A549 treated with CpdA at 1 μM for 4 hours (cell line): ENCODE measurements at places on chromosomes 7 and 10. TPM values are rescaled to one million over a fixed set of nuclear protein-coding genes. Genes with fewer than 3 reads are reported as not detected.

FASTK gene
- total RNA-seq, result 58.0 to 84.2 TPM (median 76.7 TPM) in 5 replicates

CTTNBP2 gene
- 0.16 to 0.58 TPM (median 0.39 TPM) in 5 replicates for total RNA-seq

TMEM120A gene
- total RNA-seq, result 33.0 to 44.3 TPM (median 42.8 TPM) in 5 replicates

CRHR2 gene
- 0.03 TPM in 1 of 5 replicates, not detected in the others for total RNA-seq

MYO1G gene
- total RNA-seq, result 0.09 to 0.12 TPM (median 0.11 TPM) in 5 replicates

GNB2 gene
- 165 to 268 TPM (median 251 TPM) in 5 replicates for total RNA-seq

ELOVL3 gene
- total RNA-seq, result 0.21 to 0.50 TPM (median 0.37 TPM) in 5 replicates

HNRNPF gene
- 311 to 349 TPM (median 341 TPM) in 5 replicates for total RNA-seq

LIPM gene
- total RNA-seq, result not detected in 5 replicates

HACD1 gene
- 36.3 to 63.0 TPM (median 57.3 TPM) in 5 replicates for total RNA-seq

CTBP2 gene
- 101 to 118 TPM (median 113 TPM) in 5 replicates for total RNA-seq

SRGN gene
- total RNA-seq, result 53.6 to 76.5 TPM (median 57.6 TPM) in 5 replicates

GALNT17 gene
- total RNA-seq, result not detected in 5 replicates

NOS3 gene
- 0.18 to 0.47 TPM (median 0.34 TPM) in 5 replicates for total RNA-seq

HYAL4 gene
- total RNA-seq, result 0.08 to 0.13 TPM (median 0.09 TPM) in 3 of 5 replicates, not detected in the others
